ENCODE measurements at places on chromosomes 6 and 20.

GRCh38 chr20:14441201-14441600, 103.8 kb upstream of the FLRT3 start:
- no peak for DNase-seq

- DNase-seq, result no peak
Measured at GRCh38 chr6:11277275-11278206, 45.1 kb upstream of the NEDD9 start.

- no peak for DNase-seq
Measured at GRCh38 chr6:6635291-6635690, 46.8 kb downstream of the LY86 start.

- no peak for DNase-seq
Measured at GRCh38 chr20:10659651-10660601, 13.9 kb downstream of the JAG1 start.

DNA sequence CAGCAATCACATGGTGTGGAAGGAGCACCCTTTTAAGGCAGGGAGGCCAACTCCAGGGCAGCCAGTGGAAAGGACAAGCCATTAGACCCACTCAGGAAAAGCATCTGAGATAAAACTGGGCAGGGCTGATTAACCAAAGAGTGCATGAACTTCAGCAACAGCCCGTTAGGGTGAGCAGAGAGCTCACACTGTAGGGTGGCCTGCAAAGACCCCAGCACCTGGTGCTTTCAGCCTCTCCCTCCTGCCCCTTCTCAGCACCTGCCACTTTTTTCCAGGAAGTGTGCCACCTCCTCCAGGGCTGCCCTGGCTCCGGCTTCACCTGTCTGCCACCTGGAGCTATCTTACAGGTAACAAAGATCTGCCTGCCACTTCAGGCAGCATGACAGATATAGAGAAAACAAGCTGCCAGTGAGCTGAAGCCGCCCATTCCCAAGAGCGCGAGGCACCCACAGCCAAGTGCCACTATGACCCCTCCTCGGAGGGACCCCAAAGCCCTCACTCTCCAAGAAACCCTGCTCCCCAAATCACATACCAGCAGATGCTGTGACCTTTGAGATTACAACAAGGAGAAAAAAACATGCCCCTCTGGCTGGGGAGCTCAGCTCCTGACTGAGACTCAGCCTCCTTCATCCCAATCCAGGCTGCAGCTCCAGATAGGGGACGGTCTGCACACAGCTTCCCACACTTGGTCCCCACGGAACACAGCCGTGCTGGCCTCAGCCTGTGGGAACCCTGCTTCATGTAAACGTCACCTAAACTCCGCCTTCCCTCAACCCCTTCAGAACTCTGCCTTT, 71.2 kb downstream of the ABHD12 start:
- DNase-seq, result no peak
